MCF 10A (cell line): ENCODE measurements at places on chromosomes 11 and 22. TPM values are rescaled to one million over a fixed set of nuclear protein-coding genes. Genes with fewer than 3 reads are reported as not detected.

Gene C11orf16
- not detected in 2 replicates for total RNA-seq

Gene SMC1B
- total RNA-seq, result not detected in 2 replicates

Gene PDGFD
- total RNA-seq, result 0.27 and 0.61 TPM in 2 replicates

Gene OR5A1
- not detected in 2 replicates for total RNA-seq

Gene PANX3
- total RNA-seq, result not detected in 2 replicates

Gene CARD10
- 20.6 and 22.7 TPM in 2 replicates for total RNA-seq

Gene CHST1
- not detected in 2 replicates for total RNA-seq

Gene KCNJ4
- total RNA-seq, result not detected in 2 replicates

Gene MS4A3
- not detected in 2 replicates for total RNA-seq

Gene BIK
- 7.3 and 10.0 TPM in 2 replicates for total RNA-seq

Gene OR8B8
- not detected in 2 replicates for total RNA-seq

Gene SAMM50
- 26.1 and 29.5 TPM in 2 replicates for total RNA-seq

Gene CBLIF
- total RNA-seq, result not detected in 2 replicates

Gene CDON
- 0.91 and 0.96 TPM in 2 replicates for total RNA-seq

Gene KRTAP5-10
- total RNA-seq, result not detected in 2 replicates

Gene HTR3A
- not detected in 2 replicates for total RNA-seq

Gene NCAPH2
- total RNA-seq, result 31.6 and 39.8 TPM in 2 replicates

Gene NNMT
- 429 and 638 TPM in 2 replicates for total RNA-seq

Gene MMP13
- not detected in 2 replicates for total RNA-seq

Gene MS4A1
- total RNA-seq, result not detected in 2 replicates

Gene CCDC157
- total RNA-seq, result 1.1 and 1.7 TPM in 2 replicates

Gene CXCR5
- not detected in 2 replicates for total RNA-seq

Gene JHY
- total RNA-seq, result 3.0 and 5.2 TPM in 2 replicates

Gene CLDN5
- not detected in 2 replicates for total RNA-seq

Gene PTPRCAP
- total RNA-seq, result 0.54 and 0.86 TPM in 2 replicates

Gene OR6M1
- total RNA-seq, result not detected in 2 replicates

Gene KIRREL3
- not detected in 2 replicates for total RNA-seq

Gene CREB3L1
- not detected in 2 replicates for total RNA-seq

Gene LRRC56
- total RNA-seq, result 0.54 and 0.75 TPM in 2 replicates

Gene GPHA2
- not detected in 2 replicates for total RNA-seq

Gene MFRP
- total RNA-seq, result not detected in 2 replicates

Gene TMEM191B
- total RNA-seq, result not detected in 2 replicates

Gene HPX
- total RNA-seq, result 0.71 and 0.75 TPM in 2 replicates

Gene CEP126
- 3.1 and 4.3 TPM in 2 replicates for total RNA-seq

Gene NPAS4
- total RNA-seq, result not detected in 2 replicates

Gene RAB6A
- 170 and 172 TPM in 2 replicates for total RNA-seq

Gene SOX10
- not detected in 2 replicates for total RNA-seq

Gene DRD2
- 0.28 and 0.96 TPM in 2 replicates for total RNA-seq

Gene MS4A8
- total RNA-seq, result not detected in 2 replicates

Gene MCHR1
- total RNA-seq, result not detected in 2 replicates

Gene TYR
- total RNA-seq, result not detected in 2 replicates

Gene SOX6
- total RNA-seq, result 5.2 and 6.4 TPM in 2 replicates

Gene PATE2
- not detected in 2 replicates for total RNA-seq

Gene TREH
- not detected in 2 replicates for total RNA-seq

Gene HORMAD2
- not detected in 2 replicates for total RNA-seq

Gene OR5B21
- not detected in 2 replicates for total RNA-seq

Gene SLC17A6
- total RNA-seq, result not detected in 2 replicates

Gene GRM5
- not detected in 2 replicates for total RNA-seq

Gene TH
- total RNA-seq, result 0.20 and 1.1 TPM in 2 replicates

Gene CHKB
- total RNA-seq, result 51.4 and 60.6 TPM in 2 replicates

Gene KLHDC7B
- total RNA-seq, result 0.98 and 4.1 TPM in 2 replicates

Gene PRDM11
- total RNA-seq, result 4.0 and 4.9 TPM in 2 replicates
